ENCODE measurements at places on chromosomes 3 and 15.

- no peaks in the 10 kb centered on the region for H3K27me3 ChIP-seq
- H3K4me1 ChIP-seq: no peaks in the 10 kb centered on the region
- no peak overlapping the region for H3K27ac ChIP-seq
- no peak overlapping the region for H3K4me3 ChIP-seq
- no peak for DNase-seq
These were observed 107.1 kb downstream of the MECOM start for GRCh38 chr3:169556349-169556870.

- H3K27ac ChIP-seq: peak overlapping the region; percentile 59
- no peaks in the 10 kb centered on the region for H3K36me3 ChIP-seq
- no peak for DNase-seq
These were observed 3.9 kb upstream of the TLE3 start for GRCh38 chr15:70101459-70102113.

DNA sequence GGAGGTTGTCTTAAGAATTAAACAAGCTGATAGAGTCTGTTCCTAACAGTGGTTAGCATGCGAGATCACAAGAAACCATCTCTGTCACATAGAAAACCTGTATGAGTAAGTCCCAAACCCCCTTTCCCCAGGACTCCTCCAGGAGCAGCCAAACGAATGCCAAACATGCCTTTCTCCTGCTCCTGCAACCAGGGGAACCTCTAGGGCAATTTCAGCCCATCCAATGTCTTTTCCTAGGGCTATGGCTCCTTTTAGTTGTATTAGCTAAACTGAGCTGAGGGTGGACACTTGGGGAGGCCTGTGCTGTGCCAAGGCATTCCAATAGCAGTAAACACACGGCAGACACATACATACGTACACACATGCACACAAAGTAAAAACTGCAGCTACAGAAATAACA, 36.5 kb upstream of the TIMP4 start:
- H3K4me1 ChIP-seq: no peaks in the 10 kb centered on the region
- no peaks in the 10 kb centered on the region for H3K36me3 ChIP-seq
- peak overlapping the region; percentile 47 for H3K27ac ChIP-seq
- no peak for DNase-seq
- no peak overlapping the region for H3K4me3 ChIP-seq

- DNase-seq: peak; percentile 23
- no peaks in the 10 kb centered on the region for H3K27me3 ChIP-seq
- peaks cover 4% of the 10 kb centered on the region for H3K4me1 ChIP-seq
- no peaks in the 10 kb centered on the region for H3K36me3 ChIP-seq
- H3K4me3 ChIP-seq: no peak overlapping the region
These were observed 405.8 kb downstream of the IGSF11 start for GRCh38 chr3:118628704-118629341.

GRCh38 chr15:74403588-74403919, 30.2 kb downstream of the SEMA7A start:
- no peaks in the 10 kb centered on the region for H3K36me3 ChIP-seq
- H3K4me1 ChIP-seq: no peaks in the 10 kb centered on the region

GRCh38 chr3:157201648-157202278, 41.8 kb upstream of the CCNL1 start:
- H3K4me1 ChIP-seq: no peaks in the 10 kb centered on the region
- no peak for DNase-seq
- H3K27me3 ChIP-seq: no peaks in the 10 kb centered on the region
- no peak overlapping the region for H3K4me3 ChIP-seq
- no peaks in the 10 kb centered on the region for H3K36me3 ChIP-seq
- no peak overlapping the region for H3K27ac ChIP-seq

GRCh38 chr3:109679664-109680063, 342.3 kb upstream of the DPPA4 start:
- DNase-seq: no peak
- H3K27me3 ChIP-seq: no peaks in the 10 kb centered on the region
- H3K4me3 ChIP-seq: no peak overlapping the region
- H3K27ac ChIP-seq: no peak overlapping the region
- peaks cover 1% of the 10 kb centered on the region for H3K4me1 ChIP-seq
- no peaks in the 10 kb centered on the region for H3K36me3 ChIP-seq

GRCh38 chr3:141370065-141370533, 1.8 kb downstream of the ZBTB38 start:
- no peaks in the 10 kb centered on the region for H3K36me3 ChIP-seq
- peaks cover 4% of the 10 kb centered on the region for H3K4me1 ChIP-seq
- no peaks in the 10 kb centered on the region for H3K27me3 ChIP-seq
- DNase-seq: peak; percentile 60

DNA sequence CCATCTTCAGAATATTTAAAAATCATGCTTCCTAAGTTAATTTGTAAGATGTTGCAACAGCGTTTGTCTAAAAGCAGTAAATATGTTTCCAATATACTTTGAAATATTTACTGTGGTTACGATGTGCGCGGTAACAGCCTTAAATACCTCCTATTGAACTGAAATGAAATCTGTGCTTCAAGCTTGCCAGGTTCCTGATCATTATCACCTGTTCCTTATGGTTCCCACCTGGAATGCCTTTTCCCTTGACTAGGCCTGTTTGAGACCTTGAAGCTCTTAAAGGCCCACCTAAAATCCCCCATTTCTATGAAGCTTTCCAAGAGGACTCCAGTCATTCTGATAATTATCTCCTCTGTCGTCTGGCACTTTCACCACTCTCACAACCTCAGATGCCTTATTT, 146.7 kb downstream of the NAALADL2 start:
- no peak overlapping the region for H3K4me3 ChIP-seq
- no peak for DNase-seq
- H3K27ac ChIP-seq: no peak overlapping the region
- no peaks in the 10 kb centered on the region for H3K36me3 ChIP-seq
- H3K4me1 ChIP-seq: no peaks in the 10 kb centered on the region

DNA sequence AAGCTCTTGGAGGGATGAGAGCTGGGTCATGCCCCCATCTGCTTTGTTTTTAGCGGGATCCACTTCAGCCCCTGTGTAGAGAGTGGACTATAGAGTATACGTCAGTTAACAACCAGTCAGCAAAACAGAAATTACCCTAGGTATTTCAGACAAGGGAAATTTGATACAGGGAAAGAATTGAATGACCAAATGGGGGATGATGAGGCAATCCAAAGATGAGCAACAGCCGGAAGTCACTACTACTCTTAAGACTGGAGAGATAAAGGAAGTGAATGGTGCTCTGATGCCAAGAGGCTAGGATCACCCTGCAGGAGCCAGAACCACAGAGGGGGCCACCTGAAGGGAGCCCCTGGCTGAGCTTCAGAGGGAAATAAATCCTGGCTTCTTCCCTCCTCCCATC, 1.7 kb upstream of the GPR62 start:
- H3K27ac ChIP-seq: no peak overlapping the region
- DNase-seq: no peak
- no peaks in the 10 kb centered on the region for H3K4me1 ChIP-seq
- no peak overlapping the region for H3K4me3 ChIP-seq
- no peaks in the 10 kb centered on the region for H3K27me3 ChIP-seq

DNA sequence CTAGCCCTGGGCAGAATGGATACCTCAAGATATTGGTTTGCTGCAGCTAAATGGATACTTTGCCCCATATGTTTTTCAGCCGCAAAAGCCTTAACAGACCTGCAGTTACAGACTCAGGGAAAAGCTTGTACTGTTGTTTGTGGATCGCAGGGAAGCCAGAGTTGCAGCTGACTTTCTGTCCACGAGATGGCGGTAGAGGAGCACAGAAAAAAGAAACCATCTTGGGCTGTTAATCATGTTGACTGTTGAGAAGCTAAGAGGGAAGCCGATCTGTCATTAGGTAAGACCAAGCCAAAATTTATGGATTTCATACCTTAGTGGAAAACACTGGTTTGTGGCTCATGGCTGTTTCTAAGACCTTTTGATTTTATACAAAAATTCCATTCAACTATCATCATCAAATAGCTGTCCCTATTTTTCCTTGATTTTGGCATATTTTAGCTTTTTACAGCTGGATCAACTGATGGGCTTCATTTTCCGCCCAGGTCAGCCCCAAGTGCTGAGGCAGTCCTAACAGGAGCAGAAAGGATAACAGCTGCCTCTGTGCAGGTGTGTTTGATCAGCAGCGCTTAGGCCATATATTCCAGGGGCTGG, 205.7 kb upstream of the ZPLD1 start:
- peaks cover 10% of the 10 kb centered on the region for H3K4me1 ChIP-seq
- H3K27ac ChIP-seq: no peak overlapping the region
- no peaks in the 10 kb centered on the region for H3K27me3 ChIP-seq
- no peak overlapping the region for H3K4me3 ChIP-seq
- no peaks in the 10 kb centered on the region for H3K36me3 ChIP-seq

DNA sequence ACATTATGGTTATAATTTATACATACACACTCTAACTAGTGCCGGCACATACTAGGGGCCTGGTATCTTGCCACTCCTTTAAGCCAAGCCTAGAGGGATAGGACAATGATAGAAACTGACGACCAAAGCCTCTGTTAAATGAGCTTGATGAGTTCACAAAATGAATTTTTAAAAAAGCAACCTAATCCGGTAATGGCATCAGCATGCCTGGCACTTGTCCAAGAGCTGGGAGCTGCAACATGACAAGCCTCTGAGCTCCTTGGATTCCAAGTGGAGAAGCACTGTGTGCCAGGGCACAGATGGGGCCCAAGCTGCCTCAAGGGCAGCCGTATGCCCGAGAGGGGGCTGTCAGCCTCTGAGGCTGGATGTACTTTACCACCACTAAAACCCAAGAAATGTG, 9.7 kb downstream of the ETV5 start:
- no peak overlapping the region for H3K4me3 ChIP-seq
- H3K4me1 ChIP-seq: no peaks in the 10 kb centered on the region
- no peaks in the 10 kb centered on the region for H3K27me3 ChIP-seq

- no peak overlapping the region for H3K4me3 ChIP-seq
- no peaks in the 10 kb centered on the region for H3K27me3 ChIP-seq
These were observed 5.3 kb downstream of the SEMA3G start for GRCh38 chr3:52439426-52440248.

GRCh38 chr15:96374499-96374898, 44.0 kb downstream of the NR2F2 start:
- no peak overlapping the region for H3K27ac ChIP-seq
- H3K36me3 ChIP-seq: no peaks in the 10 kb centered on the region
- H3K4me1 ChIP-seq: no peaks in the 10 kb centered on the region
- no peak for DNase-seq

GRCh38 chr3:151630938-151631441, 102.7 kb upstream of the AADACL2 start:
- no peak overlapping the region for H3K4me3 ChIP-seq
- peaks cover 14% of the 10 kb centered on the region for H3K4me1 ChIP-seq
- H3K27ac ChIP-seq: peak overlapping the region; percentile 53
- no peaks in the 10 kb centered on the region for H3K36me3 ChIP-seq
- DNase-seq: no peak
- no peaks in the 10 kb centered on the region for H3K27me3 ChIP-seq

GRCh38 chr3:25887907-25888306, 98.0 kb downstream of the OXSM start:
- H3K4me1 ChIP-seq: no peaks in the 10 kb centered on the region
- H3K27me3 ChIP-seq: no peaks in the 10 kb centered on the region
- H3K27ac ChIP-seq: no peak overlapping the region
- H3K36me3 ChIP-seq: no peaks in the 10 kb centered on the region

GRCh38 chr3:172913911-172914655, 163.6 kb downstream of the ECT2 start:
- no peak overlapping the region for H3K4me3 ChIP-seq
- DNase-seq: no peak
- no peaks in the 10 kb centered on the region for H3K36me3 ChIP-seq
- H3K4me1 ChIP-seq: no peaks in the 10 kb centered on the region

DNA sequence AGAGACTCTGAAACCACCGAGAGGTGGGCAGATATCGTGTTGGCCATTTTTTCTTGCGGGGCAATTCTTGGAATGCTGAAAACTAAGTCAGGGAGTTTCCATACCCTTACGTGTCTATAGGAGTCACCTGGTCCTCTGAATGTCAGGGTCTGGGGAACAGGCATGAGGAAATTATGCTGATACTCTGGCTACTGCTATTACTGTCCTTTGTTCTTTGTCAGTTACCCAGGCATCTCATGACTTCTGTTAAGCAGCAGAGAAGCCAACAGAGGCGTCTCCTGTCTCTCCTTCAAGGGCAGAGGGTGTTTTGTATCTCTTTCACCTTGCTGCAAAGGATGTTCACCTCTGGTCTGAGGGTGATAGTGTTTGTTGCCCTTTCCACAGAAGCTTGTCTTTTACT, 559.5 kb upstream of the CCDC54 start:
- H3K27ac ChIP-seq: no peak overlapping the region
- no peaks in the 10 kb centered on the region for H3K36me3 ChIP-seq
- no peaks in the 10 kb centered on the region for H3K27me3 ChIP-seq
- H3K4me3 ChIP-seq: no peak overlapping the region
- H3K4me1 ChIP-seq: no peaks in the 10 kb centered on the region

DNA sequence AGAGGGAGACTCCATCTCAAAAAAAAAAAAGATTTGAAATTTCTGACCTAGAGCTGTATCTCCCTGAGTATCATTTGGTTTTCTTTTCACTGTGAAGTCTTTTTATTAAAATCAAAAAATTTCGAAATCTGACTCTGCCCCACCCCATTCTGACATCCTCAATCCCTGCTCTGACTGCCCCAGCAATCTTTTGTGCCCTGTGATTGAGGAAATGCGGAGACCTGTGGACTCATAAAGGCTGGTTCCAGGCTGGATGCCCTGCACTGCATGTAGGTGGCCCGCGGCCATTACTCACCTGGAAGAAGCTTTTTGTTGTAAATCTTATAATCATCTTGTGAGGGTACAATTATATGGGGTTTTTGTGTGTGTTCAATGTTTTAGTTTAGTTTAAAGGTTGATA, 147.3 kb upstream of the SEMA6D start:
- no peak overlapping the region for H3K4me3 ChIP-seq
- H3K27me3 ChIP-seq: no peaks in the 10 kb centered on the region
- no peak for DNase-seq
- peaks cover 12% of the 10 kb centered on the region for H3K4me1 ChIP-seq
- no peaks in the 10 kb centered on the region for H3K36me3 ChIP-seq

DNA sequence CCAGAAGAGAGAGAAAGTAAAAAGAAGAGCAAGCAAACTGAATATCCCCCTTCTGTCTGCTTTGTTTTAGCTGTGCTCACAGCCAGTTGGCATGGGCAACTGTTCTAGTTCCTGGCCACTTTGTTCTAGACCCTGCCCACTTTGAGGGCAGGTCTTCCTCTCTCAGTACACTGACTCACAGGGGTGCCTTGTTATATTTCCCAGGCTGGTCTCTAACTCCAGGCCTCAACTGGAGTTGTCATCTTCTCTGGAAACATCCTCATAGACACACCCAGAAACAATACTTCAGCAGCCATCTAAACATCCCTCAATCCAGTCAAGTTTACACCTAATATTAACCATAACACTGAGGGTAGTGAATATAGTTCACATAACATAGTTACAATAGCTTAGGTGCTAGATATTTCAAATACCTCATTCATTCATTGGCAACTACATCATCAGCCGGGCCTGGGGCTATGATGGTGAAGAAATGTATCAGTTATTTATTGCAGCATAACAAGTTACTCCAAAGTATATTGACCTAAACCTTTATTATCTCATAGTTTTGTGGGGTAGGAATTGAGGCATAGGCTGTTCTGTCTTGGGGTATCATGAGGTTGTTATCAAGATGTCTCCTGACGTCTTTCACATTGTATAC, 106.0 kb downstream of the UBE2E2 start:
- H3K27ac ChIP-seq: no peak overlapping the region
- no peak for DNase-seq
- no peaks in the 10 kb centered on the region for H3K4me1 ChIP-seq
- no peak overlapping the region for H3K4me3 ChIP-seq
- H3K36me3 ChIP-seq: no peaks in the 10 kb centered on the region
